Sciatic nerve (tissue), 2 donors: ENCODE measurements at places on chromosomes 12 and 14.

GRCh38 chr12:54404061-54405004 lies 14.7 kb downstream of the ITGA5 start:
- no peak for DNase-seq

- DNase-seq = no peak
These were observed 71.9 kb downstream of the GSC start for GRCh38 chr14:94697773-94698556.

DNA sequence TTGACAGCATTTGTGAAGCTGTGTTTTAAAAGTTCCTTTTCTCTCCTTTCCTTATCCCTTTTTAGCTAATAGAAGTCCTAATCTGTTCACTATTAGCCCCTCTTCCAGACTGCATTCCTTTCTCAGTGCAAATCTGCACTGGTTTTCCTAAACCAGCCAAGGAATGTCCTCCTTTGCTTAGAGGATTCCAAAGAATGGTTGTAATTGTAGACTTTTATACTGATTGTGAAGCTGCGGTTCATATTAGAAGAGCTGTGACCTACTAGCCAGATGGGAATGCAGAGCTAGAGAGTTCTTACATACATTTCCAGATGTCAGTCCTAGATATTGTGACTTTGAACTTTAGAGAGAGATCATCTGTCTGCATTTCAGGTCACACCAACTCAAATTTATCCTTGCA lies 79.8 kb downstream of the MYRFL start:
- DNase-seq = no peak

DNA sequence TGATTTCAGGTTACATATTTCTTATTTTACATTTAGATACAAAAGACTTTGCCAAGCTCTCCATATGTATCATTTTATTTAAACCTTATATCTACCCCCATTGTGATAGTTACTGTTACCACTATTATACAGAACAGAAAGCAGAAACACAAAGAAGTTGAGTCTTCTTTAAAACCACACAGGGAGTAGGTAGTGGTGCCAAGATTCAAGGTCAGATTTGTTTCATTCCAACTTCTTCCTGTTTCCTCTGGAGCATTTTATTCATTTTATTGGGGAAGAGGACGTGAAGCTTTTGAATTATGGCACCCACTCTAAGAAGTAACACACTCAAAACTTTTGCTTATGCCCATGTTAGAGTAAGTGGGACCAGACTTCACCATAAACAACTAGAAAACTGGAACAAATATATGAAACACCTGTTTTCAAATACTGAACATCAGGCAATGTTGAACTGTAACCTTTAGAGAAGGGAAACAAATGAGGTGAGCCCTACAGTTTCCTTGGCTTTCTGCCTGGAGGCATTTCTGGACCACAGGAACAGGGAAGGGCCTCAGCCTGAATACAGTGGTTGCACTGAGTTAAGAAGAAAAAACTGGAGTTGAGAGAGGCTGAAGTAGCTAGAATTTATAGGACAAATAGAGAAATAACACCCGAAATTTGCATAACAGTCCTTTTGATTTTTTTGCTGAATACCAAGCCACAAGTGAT lies 160.4 kb upstream of the SSTR1 start:
- peak; percentile 55 for DNase-seq

DNA sequence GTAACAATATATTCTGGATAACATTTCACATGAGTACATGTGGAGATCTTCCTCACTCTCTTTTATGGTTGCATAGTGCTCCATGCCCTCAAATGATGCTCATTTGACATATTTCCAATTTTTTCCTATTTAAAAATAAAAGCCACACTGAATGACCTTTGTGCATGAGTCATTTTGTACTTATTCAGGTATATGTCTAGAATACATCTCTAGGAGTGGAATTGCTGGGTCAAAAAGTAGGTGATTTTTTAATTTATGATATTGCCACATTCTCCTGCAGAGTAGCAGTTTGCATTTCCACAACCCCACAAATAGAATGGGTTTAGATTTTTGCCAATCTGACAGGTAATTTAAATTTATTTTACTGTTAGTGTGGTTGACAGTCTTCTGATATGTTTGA lies 104.8 kb downstream of the RPAP3 start:
- DNase-seq = no peak

DNA sequence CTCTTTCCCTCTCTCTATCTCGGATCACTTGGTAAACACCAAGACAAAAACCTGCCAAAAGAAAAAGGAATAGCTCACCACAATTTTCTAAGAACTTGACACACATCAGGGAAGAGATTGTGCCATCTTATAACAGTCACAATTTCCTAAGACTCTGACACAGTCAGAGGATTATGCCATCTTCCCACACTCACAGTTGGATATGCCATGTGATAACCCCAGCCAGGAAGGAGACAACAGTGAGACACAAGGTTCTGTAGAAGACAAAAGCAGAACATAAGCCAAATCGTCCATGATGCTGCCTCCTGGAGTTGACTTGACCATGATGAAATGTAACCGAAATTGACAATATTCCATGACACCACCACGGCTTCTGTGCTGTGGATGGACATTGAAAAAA lies 2.8 kb upstream of the CLEC9A start:
- DNase-seq = no peak

DNA sequence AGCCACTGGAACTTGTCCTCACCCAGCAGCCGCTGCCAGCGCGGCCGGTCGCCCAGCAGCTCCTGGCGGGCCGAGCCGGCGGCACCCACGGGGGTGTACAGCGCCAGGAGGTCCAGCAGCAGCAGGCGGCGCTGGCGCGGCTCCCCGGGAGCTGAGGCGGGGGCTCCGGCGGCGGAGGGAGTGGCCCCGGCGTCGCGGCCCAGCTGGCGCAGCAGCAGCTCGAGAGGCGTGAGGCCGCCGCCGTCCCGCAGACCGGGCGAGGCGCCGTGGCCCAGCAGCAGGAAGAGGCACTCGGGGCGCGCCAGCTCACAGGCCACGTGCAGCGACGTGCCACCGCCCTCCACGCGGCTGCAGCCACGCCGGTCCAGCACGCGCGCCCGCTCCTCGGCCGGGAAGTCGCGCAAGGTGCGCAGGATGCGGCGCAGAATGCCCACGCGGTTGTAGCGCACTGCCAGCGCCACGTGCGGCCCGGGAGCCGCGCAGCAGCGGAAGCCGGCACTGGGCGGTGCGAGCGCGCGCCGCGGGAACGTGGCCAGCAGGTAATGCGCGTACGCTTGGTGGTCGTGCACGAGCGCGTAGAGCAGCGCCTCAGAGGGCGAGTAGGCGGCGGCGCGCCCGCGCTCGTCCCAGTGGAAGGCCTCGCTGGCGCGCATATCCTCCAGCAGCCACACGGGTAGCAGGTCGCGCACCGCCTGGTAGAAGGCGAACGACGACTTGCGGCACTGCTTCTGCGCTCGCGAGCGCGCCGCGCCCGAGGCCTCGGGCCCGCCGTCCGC lies 2.3 kb downstream of the ANKRD9 start:
- no peak for DNase-seq

DNA sequence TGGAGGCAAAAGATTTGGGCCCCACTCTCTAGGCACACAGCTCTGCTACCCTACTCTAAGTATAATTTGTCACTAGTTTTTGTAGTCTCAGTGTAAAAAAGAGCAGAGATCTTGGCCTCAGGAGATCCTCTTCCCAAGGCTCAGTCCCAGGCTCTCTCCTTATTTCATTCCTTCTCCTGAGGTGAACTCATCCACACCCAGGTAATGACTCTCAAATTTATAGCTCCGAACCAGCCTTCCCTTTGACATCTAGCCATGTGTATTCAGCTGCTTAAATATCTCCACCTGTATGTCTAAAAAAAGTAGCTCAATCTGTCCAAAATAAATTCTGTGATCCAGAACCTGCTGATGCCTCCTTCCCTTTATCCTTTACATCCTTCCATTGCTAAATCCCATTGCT lies 173.5 kb upstream of the HIF1A start:
- DNase-seq = no peak

- no peak for DNase-seq
These were observed 323.5 kb downstream of the DAD1 start for GRCh38 chr14:22265319-22266141.

- DNase-seq = no peak
These were observed 230.2 kb downstream of the VRK1 start for GRCh38 chr14:97027256-97027999.
